ENCODE measurements at places on chromosomes 7 and 10. TPM values are rescaled to one million over a fixed set of nuclear protein-coding genes. Genes with fewer than 3 reads are reported as not detected.

- H3K4me3 ChIP-seq, result no peak overlapping the region
- no peak overlapping the region for H3K27ac ChIP-seq
- no peak for DNase-seq
- no peaks in the 10 kb centered on the region for H3K27me3 ChIP-seq
- H3K36me3 ChIP-seq, result no peaks in the 10 kb centered on the region
Measured at GRCh38 chr7:53383131-53383530, 347.7 kb downstream of the POM121L12 start.

DNA sequence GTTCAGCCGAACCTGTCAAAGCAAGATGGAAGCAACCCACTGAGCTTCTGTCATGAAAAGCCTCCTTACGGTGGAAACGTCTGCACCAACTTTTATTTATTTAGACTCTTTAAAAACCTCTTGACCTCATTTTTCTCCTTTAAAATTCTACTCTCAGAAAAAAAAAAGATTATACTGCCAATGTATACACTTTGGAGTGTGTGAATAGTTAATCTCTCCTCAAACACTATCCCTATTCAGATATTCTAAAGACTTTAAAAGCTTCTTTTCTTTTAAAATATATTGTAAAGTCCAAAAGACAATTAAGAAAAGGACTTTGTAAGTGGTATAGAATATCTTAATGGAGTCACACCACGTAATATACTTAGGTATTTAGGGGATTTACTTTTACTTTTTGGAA is 335.2 kb upstream of the SEMA3D start:
- peaks cover 8% of the 10 kb centered on the region for H3K4me1 ChIP-seq
- DNase-seq, result no peak
- H3K27ac ChIP-seq, result no peak overlapping the region
- no peaks in the 10 kb centered on the region for H3K36me3 ChIP-seq
- H3K27me3 ChIP-seq, result no peaks in the 10 kb centered on the region

DNA sequence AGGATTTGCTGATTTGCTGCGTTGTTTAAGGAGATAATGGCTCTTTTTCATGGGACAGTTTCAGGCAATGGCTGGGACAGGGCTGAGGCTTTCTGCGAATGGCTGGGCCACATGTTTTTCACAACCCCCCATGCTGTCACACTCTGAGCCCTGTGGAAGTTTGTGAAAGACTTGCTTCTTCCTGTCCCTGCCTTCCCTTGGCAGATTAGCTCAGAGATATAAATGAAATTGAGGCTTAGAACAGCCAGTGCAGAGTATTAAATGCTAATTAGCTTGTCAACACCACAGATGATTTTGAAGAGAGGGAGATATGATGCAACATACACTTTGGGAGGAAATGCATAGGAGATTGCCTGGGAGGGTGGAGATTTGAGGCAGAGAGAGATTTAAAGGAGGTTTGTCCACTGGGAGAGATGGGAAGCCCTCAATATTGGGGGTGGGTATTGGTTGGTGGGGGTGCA is 232.0 kb downstream of the SH2D4B start:
- peaks cover 8% of the 10 kb centered on the region for H3K4me1 ChIP-seq
- H3K27ac ChIP-seq, result no peak overlapping the region
- DNase-seq, result no peak

GRCh38 chr7:47451851-47452205 is 130.1 kb downstream of the TNS3 start:
- H3K27me3 ChIP-seq, result no peaks in the 10 kb centered on the region
- no peak overlapping the region for H3K27ac ChIP-seq
- DNase-seq, result no peak
- H3K4me3 ChIP-seq, result no peak overlapping the region
- H3K36me3 ChIP-seq, result peaks cover 2% of the 10 kb centered on the region

Gene FBXO24
- 0.41 TPM for total RNA-seq

Gene OR2A1
- total RNA-seq, result 0.12 TPM

Gene C10orf62
- 0.96 TPM for total RNA-seq

Gene SEMA3D
- total RNA-seq, result 27.9 TPM
